ENCODE measurements at places on chromosomes 3 and 15.

DNA sequence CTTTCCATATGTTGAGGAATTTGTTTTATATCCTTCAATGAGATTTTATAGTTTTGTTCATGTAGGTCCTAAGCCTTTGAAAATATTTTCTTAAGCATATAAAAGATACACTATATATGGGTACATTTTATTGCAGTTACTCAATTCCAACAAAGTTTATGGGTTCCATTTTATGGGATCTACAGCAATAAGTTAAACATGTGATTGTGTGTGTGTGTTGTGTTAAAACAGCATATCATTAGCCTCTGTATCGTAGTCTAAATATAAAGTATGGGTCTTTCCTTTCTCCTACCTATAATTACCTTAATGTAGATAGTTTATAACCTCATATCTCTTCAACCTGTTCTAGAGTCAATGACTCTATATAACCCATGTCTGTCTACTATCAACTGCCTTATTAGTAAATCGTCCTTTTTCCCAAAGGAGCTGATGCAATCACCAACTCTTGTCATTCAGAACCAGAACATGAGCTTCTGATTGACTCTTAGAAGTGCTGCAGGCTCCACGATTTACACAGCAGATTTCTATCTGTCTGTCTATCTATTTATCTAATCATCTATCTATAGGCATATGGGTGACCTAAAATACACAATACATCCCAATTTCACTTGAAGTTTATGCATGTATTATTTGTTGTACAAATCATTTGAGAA is 512.6 kb upstream of the CBLB start:
- no peak for DNase-seq

- no peak for DNase-seq
Observed at GRCh38 chr15:40796041-40796440, 10.8 kb upstream of the ZFYVE19 start.

- no peak for DNase-seq
Observed at GRCh38 chr3:14301558-14301957, 100.8 kb upstream of the SLC6A6 start.

DNA sequence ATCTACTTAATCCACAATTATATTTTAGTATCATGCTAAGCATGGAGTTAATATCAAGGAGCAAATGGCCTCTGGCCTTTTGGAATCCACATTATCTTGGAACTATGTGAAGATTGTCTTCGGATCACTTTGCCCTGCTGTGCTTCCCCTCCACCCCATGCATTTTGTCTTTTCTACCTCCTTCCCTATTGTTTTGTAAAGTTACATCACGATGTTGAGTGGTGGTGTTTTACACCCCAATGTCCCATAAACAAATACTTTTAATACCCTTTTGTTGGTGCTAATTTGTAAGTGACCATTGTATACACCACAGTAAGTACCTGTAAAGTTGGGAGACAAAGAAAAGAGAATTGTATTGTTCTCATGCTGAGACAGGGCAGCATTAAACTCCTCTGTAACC is 258.4 kb upstream of the ZNF717 start:
- no peak for DNase-seq

DNA sequence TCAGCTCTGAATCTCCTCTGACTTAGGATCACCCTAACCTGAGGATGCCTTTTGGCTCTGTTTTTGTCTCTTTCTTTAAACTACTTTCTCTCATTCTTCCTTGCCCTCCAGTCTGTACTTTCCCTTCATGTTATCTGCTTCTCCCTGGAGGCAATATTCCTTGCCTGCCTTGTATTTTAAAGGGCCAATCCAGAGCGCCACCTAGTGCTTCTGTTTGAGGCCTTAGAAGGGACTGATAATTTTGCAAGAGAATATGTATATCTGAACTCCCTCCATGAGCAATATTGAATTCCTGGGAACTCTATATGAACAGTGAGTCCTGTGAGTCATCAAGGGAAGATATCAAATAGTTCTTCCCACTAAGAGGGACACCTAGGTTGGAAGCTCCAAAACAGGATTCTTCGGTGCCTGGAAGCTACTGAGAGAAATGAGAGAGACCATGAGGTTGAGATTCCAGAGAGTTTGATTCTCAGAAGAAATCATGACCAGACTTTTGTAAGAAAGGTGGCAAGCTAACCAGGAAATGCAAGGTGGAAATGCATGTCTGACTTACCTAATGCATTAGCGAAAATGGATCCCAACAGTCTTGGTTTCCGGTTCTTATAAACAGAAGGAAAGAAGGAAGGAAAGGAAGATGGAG is 203.8 kb upstream of the CD96 start:
- DNase-seq: no peak

DNA sequence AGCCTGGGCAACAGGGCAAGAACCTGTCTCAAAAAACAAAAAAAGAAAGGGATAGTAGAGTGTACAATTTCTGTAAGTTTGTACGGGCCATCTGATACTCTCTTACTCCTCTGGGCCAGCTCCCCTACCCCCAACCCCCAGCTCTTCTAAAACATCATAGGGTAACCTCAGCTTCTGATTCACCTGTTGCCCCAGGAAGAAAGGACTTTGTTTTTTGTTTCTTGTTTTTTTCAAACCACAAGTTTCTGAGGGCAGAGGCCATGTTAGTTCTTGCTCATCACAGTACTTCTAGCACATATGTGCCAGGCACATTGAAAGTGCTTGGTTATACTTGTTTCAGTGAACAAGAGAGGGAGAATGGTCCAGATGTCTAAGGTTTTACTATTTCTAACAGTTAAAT is 20.2 kb downstream of the ATOSA start:
- DNase-seq: no peak

- no peak for DNase-seq
Observed at GRCh38 chr3:102299125-102299877, 135.5 kb upstream of the ZPLD1 start.

DNA sequence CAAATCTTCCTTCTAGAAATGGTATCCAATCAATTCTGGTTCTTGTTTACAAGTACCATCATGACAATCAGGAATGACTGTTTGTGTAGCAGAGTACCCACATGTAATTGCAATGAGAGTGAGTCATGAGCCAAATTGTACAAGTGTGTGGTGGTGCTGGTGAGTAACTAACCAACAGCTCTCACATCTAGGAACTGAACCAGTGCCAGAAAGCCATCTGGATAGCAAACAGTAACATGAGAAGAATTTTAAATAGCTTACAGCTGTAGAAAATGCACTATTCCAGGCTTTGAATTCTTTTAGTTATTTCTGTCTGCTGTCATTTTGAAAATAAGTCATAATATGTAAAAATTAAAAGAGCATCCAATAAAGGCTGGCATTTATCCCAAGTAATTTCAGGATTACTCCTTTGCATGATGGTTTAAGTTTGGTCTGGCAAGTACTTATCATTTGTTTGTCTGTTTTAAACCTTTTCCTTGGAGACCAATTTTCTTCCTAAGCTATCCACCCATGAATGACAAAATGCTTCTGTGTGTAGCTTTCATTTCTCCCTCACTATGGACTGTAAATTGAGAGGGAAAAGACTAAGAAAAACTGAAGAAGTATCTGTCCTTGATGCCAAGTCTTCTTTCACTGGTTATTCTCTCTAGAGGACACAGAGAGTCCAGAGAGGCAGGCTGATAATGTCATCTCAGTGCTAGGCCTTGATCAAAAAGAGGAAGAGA is 60.0 kb downstream of the PIK3CB start:
- DNase-seq: no peak

- no peak for DNase-seq
Observed at GRCh38 chr3:64915778-64916177, 228.0 kb upstream of the ADAMTS9 start.

DNA sequence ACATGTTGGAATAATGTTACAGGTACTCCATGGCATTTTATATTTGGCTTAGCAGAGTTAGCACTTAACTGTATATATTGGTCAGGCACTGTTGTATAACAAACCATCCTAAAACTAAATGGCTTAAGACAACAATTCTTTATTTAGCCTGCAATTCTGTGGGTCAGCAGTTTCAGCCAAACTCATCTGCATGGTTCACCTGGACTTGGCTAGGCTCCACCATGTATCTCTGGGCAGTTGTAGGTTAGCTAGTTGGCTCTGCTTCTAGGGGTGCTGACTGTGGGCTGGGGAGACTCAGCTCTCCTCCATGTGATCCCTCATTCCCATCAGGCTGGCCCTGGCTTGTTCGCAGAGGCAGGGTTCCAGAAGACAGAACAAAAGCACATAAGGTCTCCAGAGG is 34.4 kb downstream of the RARB start:
- DNase-seq: no peak

DNA sequence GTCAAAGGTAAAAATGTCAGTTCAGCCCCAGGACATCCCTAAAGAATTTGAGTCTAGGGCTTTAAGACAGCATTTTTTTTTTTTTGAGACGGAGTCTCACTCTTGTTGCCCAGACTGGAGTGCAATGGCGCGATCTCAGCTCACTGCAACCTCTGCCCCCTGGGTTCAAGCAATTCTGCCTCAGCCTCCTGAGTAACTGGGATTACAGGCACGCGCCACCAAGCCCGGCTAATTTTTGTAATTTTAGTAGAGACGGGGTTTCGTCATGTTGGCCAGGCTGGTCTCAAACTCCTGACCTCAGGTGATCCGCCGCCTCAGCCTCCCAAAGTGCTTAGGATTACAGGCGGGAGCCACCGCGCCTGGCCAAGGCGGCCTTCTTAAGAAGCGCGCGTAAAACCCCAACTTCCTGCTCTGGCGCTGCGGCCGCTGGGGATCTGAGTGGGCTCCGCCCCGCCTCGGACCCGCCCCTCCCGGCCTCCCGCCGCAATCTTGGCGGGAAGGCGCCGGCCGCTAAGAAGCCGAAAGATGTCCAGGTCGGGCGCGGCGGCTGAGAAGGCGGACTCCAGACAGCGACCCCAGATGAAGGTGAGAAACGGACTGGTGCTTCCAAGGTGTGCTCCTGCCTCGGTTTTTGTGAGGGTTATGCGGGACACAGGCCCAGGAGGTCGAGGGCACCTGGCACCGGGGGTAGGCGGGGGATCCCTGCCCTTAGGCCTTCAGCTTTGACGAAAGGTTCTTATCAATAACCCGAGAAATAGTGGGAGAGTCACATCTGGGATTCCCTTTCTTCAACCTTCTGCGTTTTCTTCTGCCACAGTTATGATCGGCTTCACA is at the start of gene WDR76:
Gene WDR76, plus strand, starts transcription at position 495 of the 834 bp plus-strand sequence. Its CDS starts 31 bp downstream, at position 526.
- peak; percentile 46 for DNase-seq

- no peak for DNase-seq
Observed at GRCh38 chr15:81155375-81156218, 21.5 kb downstream of the CFAP161 start.

DNA sequence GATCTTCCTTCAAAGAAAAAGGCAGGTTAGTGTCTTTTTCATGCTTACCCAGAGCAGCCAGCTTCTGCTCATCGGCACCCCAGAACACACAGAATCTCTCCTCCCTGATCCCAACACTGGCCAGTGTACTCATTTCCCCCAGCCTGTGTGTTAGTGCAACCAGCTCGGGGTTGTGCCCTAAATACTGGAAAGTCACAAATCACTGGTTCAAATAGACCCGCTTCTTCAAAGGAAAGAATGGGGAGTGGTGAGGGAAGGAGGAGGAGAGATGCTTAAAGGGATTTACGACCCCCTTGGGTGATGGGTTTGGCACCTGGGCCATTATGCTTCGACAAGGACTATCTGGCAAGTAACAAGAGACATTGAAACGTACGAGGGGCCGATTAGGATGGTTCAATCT is 114.0 kb downstream of the FOXB1 start:
- DNase-seq: no peak

DNA sequence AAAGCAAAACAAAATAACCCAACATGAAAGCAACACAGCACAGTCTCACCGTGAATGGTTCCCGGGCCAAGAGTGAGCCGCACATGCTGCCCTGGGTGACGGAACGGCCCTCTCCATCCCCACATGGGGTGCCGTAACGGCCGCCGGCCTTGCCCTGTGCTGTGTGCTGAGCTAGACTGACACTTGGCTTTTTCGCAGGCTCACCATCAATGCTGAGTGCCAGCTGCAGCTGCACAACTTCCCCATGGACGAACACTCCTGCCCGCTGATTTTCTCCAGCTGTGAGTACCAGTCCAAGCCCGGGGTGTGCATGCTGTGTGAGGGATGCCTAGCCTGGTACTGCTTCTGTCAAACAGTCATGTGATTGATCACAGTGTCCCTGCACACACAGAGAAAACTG is 357.6 kb downstream of the GABRG3 start:
- no peak for DNase-seq

DNA sequence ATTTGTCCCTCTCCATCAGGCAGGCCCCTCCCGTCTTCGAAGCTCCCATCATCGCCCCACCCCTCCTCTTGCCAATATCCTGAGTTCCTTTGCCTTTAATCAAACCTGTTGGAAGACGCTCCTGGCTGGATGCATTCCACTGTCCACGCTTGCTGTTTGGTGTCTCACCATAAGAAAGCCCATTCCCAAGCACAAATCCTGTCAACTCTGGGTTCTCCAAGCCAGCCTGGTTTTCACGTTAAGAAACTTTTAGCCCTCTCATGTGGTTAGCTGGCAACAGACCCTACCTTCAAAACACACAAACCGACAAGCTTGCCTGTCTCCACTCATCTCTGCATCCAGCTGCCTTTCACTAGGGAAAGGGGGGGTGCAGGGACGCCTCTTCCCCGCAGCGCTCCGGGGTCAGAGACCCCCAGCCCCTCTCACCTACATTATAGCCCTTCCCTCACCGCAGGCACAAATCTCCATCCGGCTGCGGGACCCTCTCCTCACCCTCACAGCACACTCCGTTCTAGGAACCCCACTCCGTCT is 1.1 kb downstream of the GORASP1 start:
- DNase-seq: no peak

DNA sequence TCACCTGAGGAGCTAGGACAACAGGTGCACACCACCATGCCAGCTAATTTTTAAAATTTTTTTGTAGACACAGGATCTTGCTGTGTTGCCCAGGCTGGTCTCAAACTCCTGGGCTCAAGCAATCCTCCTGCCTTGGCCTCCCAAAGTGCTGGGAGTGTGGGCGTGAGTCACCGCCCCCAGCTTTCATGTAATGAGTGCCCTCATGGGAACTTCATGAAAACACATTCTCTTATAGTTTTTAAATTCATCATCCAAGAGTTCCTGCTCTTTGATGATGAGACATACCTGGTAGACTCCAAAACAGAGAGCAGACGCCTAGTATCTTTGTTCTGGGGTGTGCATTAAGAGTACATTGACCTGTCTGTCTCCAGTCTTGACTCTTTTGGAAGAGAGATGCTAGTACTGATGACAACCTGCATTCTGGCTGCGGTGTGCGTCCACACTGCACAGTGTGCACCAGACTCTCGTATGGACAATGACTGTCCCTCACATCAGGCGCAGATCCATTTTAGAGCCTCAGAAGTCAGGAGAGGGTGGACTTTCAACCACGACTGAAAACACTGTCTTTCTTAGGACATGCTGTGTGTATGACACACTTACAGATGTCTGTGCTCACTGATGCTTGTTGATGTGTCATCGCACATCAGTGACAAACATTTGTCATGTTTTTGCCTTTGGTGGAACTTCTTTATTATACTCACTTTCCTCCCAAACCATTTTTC is 2.0 kb downstream of the NRROS start:
- DNase-seq: no peak

- DNase-seq: no peak
Observed at GRCh38 chr15:90637693-90638092, 79.5 kb upstream of the BLM start.
